ENCODE measurements at places on chromosomes 6 and 20.
A peak's percentile ranks its signal among the peaks of the same experiment; 100 is the strongest.

- DNase-seq = no peak
Observed at GRCh38 chr6:138115201-138115600, 8.0 kb upstream of the PERP start.

- DNase-seq = peak; percentile 53
Observed at GRCh38 chr20:32484225-32484957, 100.7 kb downstream of the NOL4L start.

DNA sequence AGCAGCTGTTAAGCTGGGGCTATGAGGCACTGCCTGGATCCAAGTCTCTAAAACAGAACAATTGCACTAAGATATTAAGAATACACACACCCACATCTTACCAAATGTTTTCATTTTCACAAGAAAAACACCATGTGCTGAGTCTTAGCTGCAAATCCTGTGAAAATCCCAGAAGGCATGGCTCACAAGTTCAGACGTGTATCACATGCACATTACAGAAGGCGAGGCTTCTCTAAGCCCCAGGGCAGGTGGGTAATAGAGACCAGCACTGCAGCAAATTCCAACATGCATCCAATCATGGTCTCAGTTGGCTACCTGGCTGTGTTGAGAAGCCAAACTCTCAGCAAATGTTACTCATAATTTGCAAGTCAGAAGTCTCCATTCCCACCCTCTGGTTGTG is 16.2 kb upstream of the CST3 start:
- DNase-seq = no peak

- no peak for DNase-seq
Observed at GRCh38 chr20:38810926-38811630, 5.6 kb downstream of the PPP1R16B start.

GRCh38 chr6:126535138-126535537 is 195.2 kb downstream of the CENPW start:
- DNase-seq = no peak

DNA sequence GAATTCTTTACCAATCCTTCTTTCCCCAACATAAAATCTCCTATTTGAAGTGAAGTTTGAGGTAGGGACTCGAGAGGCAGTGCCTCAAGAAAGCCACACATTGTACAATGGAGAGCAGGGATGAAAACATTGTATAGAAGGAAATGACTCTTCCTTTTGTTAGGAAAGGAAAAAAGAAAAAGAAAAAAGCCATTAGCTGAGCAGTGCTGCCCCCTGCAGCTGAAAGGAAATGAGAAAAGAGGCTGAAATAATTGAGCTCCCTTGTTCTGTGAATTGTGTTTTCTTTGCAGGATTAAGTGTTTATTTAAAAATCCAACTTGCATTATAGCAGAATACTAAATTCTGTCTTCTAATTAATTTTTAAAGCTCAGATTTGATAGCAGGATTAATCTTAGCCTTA is 162.9 kb upstream of the SASH1 start:
- DNase-seq = no peak

- no peak for DNase-seq
Observed at GRCh38 chr6:170443151-170443662, 109.9 kb downstream of the PSMB1 start.

DNA sequence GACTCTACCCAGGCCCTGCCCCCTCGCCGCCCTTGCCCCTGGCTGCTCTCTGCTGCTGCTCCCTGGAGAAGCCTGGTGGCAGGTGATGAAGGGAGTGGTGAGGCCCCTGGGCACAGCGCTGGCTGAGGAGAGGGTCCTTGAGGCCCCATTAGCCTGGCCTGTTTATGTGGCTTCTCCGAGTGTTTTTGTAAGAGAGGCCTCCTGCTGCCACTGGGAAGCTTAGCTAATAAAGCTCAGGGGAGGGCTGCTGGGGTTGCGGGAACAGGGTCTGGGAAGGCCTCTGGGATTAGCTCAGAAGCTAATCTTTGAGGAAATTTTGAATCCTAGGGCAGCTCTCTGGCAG is 15.5 kb downstream of the EBF4 start:
- DNase-seq = no peak

- no peak for DNase-seq
Observed at GRCh38 chr6:5764401-5764955, 242.2 kb downstream of the NRN1 start.

DNA sequence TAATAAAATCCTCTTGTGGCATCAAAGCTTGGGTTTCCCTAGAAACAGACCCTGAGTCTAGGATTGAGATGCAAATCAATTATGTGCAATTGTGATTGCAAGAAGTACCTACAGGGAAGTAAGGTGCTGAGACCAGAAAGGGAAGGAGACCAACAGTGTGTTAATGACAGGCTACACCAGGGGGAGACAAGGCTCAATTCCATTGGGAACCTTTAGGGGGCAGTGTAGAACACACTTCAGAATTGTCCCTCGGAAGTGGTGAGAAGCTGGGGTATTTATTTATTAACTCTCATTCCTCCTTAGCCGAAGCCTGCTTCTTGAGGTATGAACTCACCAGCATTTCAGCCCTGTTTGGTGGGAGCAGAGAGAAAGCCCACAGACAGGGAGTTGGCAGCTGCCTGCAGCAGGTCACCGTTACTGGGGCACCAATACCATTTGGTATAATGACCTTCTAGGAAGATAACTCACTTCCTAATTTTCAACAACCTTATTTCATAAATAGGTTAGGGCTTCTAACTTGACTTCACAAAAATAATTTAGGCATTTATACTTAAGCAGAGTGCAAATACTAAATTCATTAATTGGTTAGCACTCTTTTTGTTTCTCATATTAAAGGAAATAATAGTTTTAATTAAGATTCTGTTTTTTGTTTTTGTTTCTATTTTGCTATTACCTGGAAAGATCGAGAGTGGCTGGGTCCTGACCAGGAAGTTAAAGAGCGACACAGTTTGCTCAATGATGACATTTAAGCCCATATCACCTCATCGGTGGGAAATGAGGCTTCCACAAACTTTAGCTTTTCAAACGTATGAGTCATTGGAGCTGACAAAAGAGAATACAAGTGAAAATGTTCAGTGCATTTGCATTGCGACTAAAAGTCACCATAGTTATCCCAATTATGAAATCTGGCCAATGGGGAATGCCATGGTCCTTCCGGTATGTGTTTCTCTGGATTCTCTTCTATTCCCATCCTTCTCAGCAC is 94.8 kb downstream of the BTBD3 start:
- no peak for DNase-seq

GRCh38 chr6:37225350-37226169 is 32.0 kb upstream of the TBC1D22B start:
- DNase-seq = no peak

DNA sequence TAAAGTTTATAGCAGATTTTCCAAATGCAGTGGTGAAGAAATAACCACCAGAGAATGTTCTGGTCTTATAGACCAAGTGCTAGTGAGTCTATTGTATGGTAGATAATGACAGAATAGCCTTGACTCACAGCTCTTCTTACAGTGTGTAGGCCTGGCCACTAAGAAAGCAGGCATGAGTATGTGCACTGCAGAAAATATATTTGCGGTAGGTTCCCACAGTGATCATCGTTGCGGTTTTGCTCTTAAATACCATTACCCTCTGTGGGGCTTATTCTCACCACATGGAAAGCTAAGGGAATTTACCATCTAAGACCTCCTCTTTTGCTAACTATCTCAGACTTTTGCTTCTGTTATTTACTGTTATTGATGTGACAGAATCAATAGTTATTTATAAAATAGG is 212.3 kb upstream of the SYNDIG1 start:
- DNase-seq = no peak

- no peak for DNase-seq
Observed at GRCh38 chr6:39830444-39830843, 38.3 kb downstream of the DAAM2 start.

GRCh38 chr6:110103260-110103659 is 76.2 kb downstream of the WASF1 start:
- no peak for DNase-seq

GRCh38 chr20:61982191-61982950 is 83.3 kb downstream of the TAF4 start:
- DNase-seq = no peak

GRCh38 chr6:157592541-157592940 is 211.6 kb downstream of the ZDHHC14 start:
- no peak for DNase-seq

DNA sequence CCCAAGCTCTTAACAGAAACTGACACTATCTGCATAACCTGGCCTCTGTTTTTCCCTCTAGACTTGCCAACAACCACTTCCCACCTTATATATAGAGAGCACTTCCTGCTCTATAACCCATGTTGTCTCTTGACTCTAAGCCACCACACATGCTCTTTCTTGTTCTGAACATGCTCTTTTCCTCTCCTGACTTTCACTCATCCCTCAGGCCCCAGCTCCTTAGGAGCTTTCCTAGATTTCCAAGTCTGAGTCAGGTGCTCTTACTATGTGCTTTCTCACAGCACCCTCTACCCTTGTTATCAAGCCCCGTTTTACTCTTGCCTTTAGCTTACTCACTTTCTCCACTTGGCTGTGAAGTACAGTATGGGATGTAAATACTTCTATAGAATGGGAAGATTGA is 143.9 kb upstream of the EYA4 start:
- no peak for DNase-seq

DNA sequence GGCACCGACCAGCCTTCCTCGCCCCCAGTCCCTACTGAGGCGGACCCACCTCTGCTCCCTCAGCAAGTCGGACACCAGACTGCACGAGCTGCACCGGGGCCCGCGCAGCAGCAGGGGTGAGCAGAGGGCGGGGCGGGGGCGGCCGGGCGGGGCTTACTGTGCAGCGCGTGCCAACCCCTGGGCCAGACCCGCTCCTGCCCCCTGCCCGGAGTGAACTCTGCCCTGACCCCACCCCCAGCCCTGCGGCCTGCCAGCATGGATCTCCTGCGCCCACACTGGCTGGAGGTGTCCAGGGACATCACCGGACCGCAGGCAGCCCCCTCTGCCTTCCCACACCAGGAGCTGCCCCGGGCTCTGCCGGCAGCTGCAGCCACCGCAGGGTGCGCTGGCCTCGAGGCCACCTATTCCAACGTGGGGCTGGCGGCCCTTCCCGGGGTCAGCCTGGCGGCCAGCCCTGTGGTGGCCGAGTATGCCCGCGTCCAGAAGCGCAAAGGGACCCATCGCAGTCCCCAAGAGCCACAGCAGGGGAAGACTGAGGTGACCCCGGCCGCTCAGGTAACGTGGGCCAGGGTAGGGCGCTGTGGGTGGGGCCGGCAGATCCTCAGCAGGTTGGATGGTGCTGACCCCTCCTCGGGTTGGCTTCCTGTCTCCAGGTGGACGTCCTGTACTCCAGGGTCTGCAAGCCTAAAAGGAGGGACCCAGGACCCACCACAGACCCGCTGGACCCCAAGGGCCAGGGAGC is 1.5 kb upstream of the SLC2A4RG start:
- DNase-seq = peak; percentile 38

GRCh38 chr6:33599413-33599938 is 19.4 kb upstream of the BAK1 start:
- DNase-seq = no peak

DNA sequence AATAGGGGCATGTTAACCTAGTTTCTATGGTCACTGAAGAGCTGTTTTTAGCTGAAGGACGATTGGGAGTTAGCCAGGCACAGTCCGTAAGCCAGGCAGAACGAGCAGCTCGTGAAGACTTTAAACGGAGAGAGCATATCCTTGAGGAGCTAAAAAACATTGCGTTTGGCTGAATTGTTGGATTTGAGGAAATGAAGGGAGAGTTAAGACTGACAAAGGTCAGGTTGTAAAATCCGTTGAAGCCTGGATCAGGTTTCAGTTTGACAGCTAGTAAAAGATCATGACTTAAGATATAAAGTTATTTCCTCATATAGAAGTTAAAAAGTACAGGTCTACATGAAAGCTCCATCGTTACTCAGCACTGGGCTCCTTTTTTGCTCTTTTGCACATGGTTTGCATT is 2.8 kb downstream of the DBNDD2 start:
- no peak for DNase-seq

- no peak for DNase-seq
Observed at GRCh38 chr20:848193-848592, 14.7 kb downstream of the FAM110A start.

- DNase-seq = no peak
Observed at GRCh38 chr6:43287717-43288679, 10.1 kb upstream of the SLC22A7 start.

GRCh38 chr6:31214516-31214915 is 44.0 kb upstream of the POU5F1 start:
- no peak for DNase-seq

GRCh38 chr6:79040083-79040482 is 38.0 kb downstream of the PHIP start:
- no peak for DNase-seq

DNA sequence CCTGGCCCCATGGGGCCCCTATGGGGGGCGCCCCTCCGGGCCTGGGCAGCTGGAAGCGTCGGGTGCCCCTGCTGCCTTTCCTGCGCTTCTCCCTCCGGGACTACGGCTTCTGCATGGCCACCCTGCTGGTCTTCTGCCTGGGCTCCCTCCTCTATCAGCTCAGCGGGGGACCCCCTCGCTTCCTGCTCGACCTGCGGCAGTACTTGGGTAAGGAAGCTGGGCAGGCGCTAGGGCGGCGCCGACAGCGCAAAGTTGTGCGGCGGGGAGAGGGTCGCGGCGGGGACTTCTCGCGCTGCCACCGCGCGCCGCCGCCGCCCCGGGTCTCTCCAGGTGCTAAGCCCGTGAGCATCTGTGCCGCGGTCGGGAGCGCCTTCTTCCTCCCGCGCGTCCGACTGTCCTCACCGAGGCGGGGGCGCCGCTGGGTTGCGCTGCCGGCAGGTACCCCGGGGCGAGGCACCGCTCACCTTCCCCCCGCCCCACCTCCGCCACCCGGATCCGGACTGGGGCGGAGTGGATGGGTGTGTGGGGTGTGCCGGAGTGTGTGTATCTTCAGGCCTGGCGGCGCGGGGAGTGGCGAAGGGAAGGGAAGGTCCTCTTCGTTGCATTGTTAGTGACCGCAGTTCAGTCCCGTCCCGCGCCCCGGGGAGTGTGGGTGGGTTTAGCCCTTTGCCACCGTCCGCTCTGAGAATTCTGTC is 788 bp downstream of the UST start:
- DNase-seq = no peak

DNA sequence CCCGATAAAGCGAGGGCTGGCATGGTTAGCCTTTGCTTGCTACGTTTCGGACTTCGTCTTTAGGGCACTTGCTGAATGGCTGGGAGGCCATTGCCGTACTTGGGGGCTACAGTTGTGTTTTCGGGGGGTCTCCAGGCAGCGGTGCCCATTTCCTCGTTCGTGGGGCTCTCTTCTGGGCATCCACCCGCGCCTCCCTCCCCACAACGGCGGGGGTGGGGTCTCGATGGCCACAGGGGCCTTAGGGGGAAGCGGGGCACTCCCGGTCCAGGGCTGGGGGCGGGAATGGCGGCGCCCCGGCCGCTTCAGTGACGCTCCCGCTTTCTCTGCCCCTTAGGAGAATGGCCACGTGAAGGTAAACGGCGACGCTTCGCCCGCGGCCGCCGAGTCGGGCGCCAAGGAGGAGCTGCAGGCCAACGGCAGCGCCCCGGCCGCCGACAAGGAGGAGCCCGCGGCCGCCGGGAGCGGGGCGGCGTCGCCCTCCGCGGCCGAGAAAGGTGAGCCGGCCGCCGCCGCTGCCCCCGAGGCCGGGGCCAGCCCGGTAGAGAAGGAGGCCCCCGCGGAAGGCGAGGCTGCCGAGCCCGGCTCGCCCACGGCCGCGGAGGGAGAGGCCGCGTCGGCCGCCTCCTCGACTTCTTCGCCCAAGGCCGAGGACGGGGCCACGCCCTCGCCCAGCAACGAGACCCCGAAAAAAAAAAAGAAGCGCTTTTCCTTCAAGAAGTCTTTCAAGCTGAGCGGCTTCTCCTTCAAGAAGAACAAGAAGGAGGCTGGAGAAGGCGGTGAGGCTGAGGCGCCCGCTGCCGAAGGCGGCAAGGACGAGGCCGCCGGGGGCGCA is 2.4 kb downstream of the MARCKS start:
- no peak for DNase-seq

Data from stimulated activated naive CD4-positive, alpha-beta T cell (primary cell).